ENCODE measurements at places on chromosomes 7 and 10.

DNA sequence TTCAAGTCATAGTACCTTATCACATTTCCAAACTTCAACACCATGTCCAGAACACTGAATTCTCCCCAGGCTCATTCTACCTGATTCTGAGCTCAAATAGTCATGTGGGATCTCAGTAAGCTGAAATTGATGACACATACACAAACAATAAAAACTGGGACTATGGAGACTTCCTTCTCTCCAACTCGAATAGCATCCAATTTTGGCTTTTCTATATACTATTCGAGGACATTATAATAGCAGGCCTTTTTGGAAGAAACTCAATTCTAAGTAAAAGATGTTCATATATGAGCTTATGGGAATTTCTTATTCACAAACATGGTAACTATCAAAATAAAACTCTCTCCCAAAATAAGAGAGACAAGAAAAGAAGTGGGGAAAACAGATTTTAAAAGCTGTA, 551 bp upstream of the TAS2R40 start:
- no peak for DNase-seq

DNA sequence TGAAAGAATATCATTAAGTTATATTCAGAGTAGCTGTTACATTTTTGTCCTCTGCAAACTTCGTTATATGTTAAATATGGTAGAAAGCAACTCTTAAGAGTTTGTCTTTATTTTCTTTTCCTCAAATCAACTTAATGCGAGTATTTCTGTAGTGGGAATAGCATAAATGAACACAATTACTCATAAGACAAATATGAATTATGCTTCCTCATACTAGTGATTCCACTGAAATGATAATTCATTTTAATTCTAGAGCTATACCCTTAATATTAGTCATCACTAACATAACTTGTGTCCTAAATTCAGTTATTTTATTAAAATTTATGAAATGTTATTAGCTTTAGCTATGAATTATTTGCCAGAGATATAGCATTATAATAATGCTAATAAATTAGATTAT, 820.6 kb upstream of the KCND2 start:
- no peak for DNase-seq

DNA sequence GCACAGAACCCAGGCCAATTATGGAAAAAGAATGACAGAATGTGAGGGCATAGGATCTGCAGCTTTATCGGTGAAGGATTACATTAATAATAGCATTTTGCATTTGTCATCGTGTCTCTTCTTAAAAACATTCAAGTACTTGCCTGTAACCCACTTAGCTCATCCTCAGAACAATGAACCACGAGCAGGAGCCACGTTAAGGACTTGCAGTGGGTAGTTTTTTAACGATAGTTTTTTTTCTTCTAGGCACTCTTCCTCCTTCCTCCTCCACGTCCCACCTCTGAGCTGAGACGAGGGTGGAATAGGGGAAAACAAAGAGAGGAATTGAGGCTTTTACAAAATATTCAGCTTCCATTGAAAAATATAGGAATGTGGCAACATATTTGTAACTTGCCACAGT, 27.1 kb downstream of the CDHR3 start:
- DNase-seq, result no peak

DNA sequence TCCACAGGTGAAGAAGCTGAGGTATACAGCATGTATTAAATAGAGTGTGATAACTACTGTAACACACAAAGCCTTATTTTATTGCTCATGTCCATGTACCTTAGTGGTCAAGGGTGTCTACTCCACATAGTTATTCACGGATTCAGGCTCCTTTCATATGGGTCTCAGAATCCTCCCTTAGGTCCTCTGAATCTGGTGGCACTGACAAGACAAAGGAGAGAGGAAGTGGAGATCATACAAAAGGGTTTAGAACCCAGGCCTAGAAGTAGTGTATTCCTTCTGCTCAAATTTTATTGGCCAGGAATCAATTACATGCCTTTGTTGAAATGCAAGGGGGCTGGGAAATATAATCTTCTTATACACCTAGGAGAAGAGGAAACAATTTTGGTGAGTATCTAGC, 164.6 kb downstream of the PTEN start:
- no peak for DNase-seq

DNA sequence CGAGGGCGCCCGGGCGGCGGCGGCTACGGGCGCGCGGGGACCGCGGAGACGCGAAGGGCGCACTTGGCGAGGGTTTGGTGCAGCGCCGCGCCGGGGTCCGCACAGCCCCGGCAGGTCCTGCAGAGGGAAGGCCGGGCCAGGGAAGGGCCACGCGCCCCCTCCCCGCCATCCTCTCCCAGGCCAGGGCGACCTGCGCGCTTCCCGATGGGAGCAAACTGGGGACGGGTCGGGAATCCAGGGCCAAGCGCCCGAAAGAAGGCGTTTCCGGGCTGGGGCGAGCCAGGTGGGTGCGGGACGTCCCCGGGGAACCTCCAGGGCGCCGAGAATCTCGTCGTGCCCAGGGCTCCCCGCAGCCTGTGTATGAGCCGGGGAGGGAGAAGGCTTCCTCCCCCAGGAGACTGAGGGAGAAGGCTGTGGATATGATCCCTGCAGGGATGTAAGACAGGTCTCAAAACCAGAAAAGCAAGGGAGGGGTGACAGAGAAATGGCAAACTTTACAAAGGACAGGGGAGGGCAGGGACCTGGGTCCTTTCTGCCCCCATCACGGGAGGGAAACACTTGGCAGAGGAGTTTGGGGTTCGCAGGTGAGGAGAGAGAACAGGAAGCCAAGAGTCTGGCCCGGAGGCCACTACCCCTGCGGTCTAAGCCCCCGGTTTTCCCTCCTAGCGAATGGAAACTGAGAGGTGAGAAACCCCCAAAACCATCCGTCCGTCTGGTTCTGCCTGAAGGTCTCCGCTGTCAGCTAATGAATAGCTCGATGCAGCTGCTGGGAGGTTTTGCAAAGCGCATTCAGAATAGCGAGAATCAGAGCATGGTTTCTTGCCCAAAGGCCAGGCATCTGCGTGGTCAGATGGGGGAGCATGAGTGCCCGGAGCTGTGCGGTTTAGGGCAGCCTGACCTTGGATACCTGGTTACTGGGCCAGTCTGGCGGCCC, 674 bp downstream of the AMZ1 start:
- no peak for DNase-seq

DNA sequence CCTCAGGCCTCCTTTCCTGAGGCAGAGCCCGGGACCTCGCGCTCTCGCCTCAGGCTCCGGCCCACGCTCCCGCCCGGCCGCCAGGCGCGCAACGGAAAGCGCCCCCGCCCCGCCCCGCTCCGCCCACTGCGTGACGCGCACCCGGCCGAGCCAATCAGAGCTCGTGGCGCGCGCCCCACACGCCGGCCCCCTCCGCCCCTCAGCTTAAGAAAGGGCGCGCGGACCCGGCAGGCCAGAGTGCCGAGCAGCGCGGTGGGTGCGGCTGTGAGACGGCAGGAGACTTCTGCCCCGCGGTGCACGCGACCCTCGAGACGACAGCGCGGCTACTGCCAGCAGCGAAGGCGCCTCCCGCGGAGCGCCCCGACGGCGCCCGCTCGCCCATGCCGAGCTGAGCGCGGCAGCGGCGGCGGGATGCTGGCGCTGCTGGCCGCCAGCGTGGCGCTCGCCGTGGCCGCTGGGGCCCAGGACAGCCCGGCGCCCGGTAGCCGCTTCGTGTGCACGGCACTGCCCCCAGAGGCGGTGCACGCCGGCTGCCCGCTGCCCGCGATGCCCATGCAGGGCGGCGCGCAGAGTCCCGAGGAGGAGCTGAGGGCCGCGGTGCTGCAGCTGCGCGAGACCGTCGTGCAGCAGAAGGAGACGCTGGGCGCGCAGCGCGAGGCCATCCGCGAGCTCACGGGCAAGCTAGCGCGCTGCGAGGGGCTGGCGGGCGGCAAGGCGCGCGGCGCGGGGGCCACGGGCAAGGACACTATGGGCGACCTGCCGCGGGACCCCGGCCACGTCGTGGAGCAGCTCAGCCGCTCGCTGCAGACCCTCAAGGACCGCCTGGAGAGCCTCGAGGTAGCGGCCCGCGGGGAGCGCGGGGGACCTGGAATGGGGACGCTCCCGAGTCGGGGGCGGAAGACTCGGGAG, at the start of gene NPTX2:
Gene NPTX2 (plus strand): TSS at position 235 of the 909 bp plus-strand sequence. CDS start 177 bp downstream, at position 412.
- no peak for DNase-seq

- DNase-seq, result no peak
These were observed 25.0 kb downstream of the ZPBP start for GRCh38 chr7:50068026-50068425.

- no peak for DNase-seq
These were observed 115.0 kb upstream of the KIF5B start for GRCh38 chr10:32171204-32171603.

DNA sequence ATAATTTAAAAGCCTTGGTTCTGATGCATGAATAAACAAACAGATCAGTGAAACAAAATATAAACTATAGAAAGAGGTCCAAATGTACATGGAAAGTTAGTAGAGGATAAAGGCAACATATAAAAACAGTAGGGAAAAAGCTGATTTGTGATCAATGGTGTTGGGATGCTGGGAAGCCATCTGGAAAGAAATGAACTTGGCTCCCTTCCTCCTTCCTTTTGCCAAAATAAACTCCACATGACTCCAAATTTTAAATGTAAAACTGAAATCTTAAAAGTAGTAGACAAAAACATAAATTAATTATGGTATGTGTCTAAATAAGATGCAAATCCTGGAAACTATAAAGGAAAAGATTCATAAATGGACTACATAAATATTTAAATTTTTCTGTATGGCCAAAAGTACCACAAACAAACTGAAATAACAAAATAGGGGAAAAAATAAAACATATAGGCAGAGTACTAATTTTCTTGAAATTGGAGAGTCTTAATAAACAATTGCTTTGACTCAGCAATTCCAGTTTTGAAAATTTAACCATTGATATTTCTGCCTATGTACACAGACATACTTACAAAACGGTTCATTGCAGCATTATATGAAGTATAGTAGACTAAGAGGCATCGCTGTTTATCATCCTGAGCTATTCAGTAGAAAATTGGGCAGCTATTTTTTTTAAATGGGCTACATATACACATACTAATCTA, 77.0 kb upstream of the TRIM24 start:
- no peak for DNase-seq

- DNase-seq, result no peak
These were observed 268.0 kb downstream of the ADRA2A start for GRCh38 chr10:111344804-111345203.

GRCh38 chr7:19939746-19940145, 166.3 kb upstream of the TMEM196 start:
- no peak for DNase-seq

DNA sequence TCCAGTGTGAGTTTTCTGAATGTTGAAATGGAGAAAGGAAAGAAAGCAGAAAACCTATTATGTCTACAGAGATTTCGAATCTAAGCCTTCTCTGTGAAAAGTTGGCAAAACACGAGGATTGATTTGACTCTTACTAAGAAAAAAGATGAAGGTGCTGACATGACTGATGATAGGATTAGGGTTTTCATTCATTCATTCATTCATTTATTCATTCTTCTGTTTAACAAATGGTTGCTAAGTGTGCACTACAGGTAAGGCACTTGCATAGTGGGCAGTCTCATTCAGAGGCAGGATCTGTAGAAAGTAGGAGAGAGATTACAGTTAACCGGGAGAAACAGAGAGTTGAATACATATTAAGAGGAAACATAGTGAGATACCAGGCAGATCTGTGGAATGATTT, 137.1 kb downstream of the ZNF365 start:
- DNase-seq, result no peak

DNA sequence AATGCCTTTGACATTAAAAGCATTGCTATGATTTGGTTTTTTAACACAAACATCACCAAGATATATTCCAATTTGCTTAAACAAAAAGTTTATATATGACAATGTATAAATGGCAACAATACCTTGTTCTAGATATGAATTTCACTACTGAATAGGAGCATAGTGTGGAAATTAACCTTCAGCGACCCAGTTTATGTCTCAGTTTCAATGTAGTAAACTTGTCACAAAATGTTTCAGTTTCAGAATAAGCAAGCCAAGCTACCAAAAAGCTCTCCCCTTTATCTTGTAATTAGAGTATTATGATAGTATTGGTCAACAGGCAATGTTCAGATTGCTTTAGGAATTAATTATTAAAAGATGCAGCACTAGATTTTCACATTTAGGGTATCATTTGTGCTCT, 99.6 kb upstream of the PCDH15 start:
- no peak for DNase-seq

DNA sequence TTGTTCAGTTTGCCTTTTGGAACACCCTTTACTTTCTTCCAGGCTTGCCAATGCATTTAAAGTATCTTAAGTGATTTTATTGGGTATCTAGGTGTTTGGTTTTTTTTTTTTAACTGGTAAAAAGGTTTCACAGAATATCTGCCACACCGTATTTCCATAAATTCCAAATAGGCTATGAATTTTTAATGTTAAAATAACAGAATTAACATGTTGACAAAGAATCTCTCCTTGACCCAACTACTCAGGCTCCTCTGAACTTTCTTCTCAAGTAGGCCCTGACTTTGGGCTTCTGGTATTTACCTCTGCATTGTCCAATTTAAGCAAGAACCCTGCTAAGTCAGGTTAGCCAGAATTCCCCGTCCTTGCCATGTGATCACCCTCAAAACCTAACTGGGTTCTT, 61.2 kb upstream of the PLA2G12B start:
- no peak for DNase-seq

DNA sequence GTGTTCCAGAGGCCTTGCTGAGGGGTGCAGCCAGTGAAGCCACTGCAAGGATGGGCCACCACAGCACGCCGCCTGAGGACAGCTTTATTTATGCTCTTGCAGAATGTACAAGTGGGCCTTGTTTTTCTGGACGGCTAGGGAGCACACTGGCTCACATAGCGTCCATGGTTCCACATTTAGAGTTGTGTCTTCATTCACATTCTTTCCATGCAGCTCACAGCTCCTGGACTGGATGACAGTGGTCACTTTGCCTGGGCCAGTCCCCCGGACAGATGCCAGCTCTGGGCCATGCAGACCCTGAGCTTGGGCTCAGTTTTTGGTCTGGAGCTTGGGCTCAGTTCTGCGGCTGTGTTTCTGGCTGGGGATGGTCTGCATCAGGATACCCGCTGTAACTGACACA, 2.6 kb upstream of the C10orf71 start:
- no peak for DNase-seq

DNA sequence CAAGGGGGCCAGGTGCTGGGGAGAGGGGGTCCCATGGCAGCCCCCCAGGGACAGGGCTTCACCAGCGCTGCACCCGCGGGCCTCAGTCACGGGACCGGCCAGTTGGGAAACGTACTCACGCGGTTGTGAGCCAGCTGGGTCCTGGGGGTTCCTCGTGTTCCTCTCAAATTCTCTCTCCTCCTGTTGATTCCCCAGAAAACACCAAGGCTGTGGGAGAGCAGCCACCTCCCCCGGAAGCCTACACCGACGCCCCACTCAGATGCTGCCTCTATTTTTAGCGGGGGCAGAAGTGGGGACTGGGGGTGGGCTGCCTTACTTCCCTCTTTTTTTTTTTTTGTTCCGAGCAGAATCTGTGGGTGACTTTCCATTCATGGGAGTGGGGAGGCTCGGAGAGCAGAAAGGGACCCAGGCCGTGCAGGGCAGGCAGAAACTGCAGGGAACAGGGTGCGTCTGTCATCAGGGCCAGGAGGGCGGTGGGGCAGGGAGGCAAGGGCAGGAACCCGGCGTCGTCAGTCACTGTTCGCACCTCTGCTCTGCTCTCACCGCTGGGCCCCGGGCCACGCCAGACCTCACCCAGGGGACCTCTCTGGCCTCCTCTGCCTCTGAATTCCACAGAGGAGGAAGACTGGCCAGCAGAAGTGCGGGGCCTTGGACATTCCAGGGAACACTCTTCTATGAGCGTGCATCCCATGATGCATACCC, 63.1 kb downstream of the CARD11 start:
- DNase-seq, result no peak

- peak; percentile 38 for DNase-seq
These were observed 660 bp downstream of the ANKRD16 start for GRCh38 chr10:5888843-5889623.

All from activated CD4-positive, alpha-beta T cell treated with anti-CD3 and anti-CD28 coated beads, Interleukin-2, amount 50 U/mL, for 16 hours (primary cell).